Placental epithelial cell (primary cell): ENCODE measurements at places on chromosomes 11 and 22. TPM values are rescaled to one million over a fixed set of nuclear protein-coding genes. Genes with fewer than 3 reads are reported as not detected.

TRIM68 gene
- 13.1 and 16.5 TPM in 2 replicates for total RNA-seq

AHNAK gene
- total RNA-seq, result 1,365 and 1,551 TPM in 2 replicates

PGA5 gene
- not detected in 2 replicates for total RNA-seq

FIBIN gene
- total RNA-seq, result under 0.01 and 0.11 TPM in 2 replicates

AGBL2 gene
- 6.4 and 9.4 TPM in 2 replicates for total RNA-seq

PRR14L gene
- 29.8 and 37.7 TPM in 2 replicates for total RNA-seq

FAM83F gene
- 2.0 and 2.7 TPM in 2 replicates for total RNA-seq

OTOG gene
- total RNA-seq, result not detected in 2 replicates

FXYD2 gene
- total RNA-seq, result not detected in 2 replicates

APLNR gene
- not detected in 2 replicates for total RNA-seq

DEPDC5 gene
- 17.6 and 19.6 TPM in 2 replicates for total RNA-seq

HTR3A gene
- not detected in 2 replicates for total RNA-seq

GRM5 gene
- total RNA-seq, result not detected in 2 replicates

RDX gene
- 96.8 and 107 TPM in 2 replicates for total RNA-seq

MIF gene
- total RNA-seq, result 210 and 316 TPM in 2 replicates

CCDC116 gene
- 0.11 and 0.79 TPM in 2 replicates for total RNA-seq

DEUP1 gene
- 0.39 TPM in 1 of 2 replicates, not detected in the other for total RNA-seq

OR5J2 gene
- total RNA-seq, result not detected in 2 replicates

HEPN1 gene
- 0.22 TPM in 1 of 2 replicates, not detected in the other for total RNA-seq

ARFIP2 gene
- 69.5 and 102 TPM in 2 replicates for total RNA-seq

CCDC89 gene
- 7.0 and 12.6 TPM in 2 replicates for total RNA-seq

METTL15 gene
- 14.6 and 15.3 TPM in 2 replicates for total RNA-seq

CCDC15 gene
- 3.5 and 5.1 TPM in 2 replicates for total RNA-seq

MMP8 gene
- not detected in 2 replicates for total RNA-seq

MOGAT2 gene
- total RNA-seq, result not detected in 2 replicates

GGTLC2 gene
- total RNA-seq, result 1.5 and 2.0 TPM in 2 replicates

ASPHD2 gene
- 0.65 TPM in 1 of 2 replicates, not detected in the other for total RNA-seq

FLRT1 gene
- total RNA-seq, result not detected in 2 replicates

FOLH1 gene
- not detected in 2 replicates for total RNA-seq

TMEM86A gene
- 1.3 and 2.7 TPM in 2 replicates for total RNA-seq

TNNI2 gene
- total RNA-seq, result 1.2 TPM in 1 of 2 replicates, not detected in the other

XNDC1N gene
- total RNA-seq, result 9.2 and 28.3 TPM in 2 replicates

OR51I1 gene
- total RNA-seq, result not detected in 2 replicates

RFPL2 gene
- not detected in 2 replicates for total RNA-seq

ACRV1 gene
- total RNA-seq, result not detected in 2 replicates

FBLN1 gene
- 91.5 and 121 TPM in 2 replicates for total RNA-seq

C11orf65 gene
- 1.2 and 1.6 TPM in 2 replicates for total RNA-seq

SMC1B gene
- total RNA-seq, result under 0.01 TPM in 1 of 2 replicates, not detected in the other

MUC6 gene
- not detected in 2 replicates for total RNA-seq

WBP2NL gene
- 1.2 TPM in 2 replicates for total RNA-seq

PTPRJ gene
- total RNA-seq, result 20.4 and 27.2 TPM in 2 replicates

OR8D4 gene
- not detected in 2 replicates for total RNA-seq

APOA4 gene
- not detected in 2 replicates for total RNA-seq

GNB1L gene
- total RNA-seq, result 4.7 and 11.2 TPM in 2 replicates

EFCAB6 gene
- 2.5 and 3.5 TPM in 2 replicates for total RNA-seq

OR4D5 gene
- not detected in 2 replicates for total RNA-seq
